ENCODE measurements at places on chromosomes 6 and 20.

DNA sequence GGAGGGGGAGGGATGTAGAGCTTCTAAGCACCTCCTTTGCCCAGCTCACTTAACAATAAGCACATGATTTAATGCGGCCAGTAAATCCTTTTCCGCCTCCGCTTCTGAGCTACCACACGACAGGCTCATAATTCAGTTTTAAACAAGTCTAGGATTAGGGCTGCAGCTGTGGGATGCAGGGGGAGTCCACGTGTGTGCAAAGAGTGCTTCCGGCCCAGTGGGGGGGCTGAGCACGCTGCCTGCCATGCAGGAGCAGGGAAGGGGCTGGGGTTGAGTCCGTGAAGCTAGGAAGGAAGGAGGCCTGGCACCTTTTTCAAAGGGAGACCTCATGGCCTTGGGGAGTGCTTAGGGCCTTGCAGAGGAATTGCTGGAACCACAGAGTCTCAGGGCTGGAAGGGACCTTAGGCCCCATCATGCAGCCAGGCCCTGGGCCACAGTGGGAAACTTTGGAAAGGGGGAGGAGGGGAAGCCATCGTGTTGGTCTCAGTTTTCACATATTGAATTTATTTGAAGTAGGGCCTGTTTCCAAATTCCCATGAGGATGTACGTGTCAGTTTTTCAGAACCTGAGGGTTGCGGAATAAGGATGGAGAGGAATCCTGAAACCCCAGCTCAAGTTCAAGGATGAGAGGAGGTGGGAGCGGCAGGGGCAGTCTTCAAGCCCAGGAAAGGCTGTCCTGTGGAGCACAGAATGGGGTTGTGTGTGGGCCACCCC, 96.1 kb downstream of the VEGFA start:
- DNase-seq: no peak

DNA sequence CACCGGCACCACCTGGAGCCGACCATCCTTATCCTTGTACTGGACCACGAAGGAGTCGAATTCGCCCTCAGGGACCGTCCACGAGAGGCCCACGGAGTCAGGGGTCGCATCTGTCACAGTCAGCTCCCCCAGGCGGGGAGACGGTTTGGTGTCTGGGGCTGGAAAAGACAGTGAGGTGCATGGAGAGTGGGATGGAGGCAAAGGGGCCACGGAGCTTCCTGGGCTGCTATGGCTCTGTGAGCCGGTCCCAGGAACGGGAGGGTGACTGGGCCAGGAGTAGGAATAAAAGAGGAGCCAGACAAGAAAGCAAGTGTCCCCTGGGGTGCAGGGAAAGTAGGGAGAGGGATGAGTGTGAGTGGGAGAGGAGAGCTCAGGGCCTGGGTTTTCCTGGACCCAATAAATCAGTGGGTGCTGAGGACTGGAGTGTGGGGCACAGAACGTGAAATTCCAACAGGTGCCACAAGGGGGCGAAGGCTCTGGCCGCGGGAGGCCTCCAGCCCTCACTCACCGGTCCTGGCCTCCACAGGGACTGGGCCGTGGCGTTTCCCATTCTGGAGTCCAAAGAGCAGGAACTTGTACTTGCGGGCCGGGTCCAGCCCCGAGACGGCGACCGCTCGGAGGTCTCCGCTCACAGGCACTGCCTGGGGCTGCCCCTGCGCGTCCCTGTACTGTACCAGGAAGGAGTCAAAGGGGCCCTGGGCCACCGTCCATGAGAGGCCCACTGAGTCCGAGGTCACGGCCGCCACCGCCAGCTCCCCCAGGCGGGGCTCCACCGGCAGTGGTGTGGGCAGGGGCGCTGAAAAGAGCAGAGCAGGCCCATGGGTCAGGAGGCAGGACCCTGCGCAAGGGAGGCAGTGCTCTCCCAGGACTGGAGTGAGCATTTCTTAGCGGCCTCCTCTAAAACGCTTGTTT, 9.9 kb downstream of the CYP21A2 start:
- peak; percentile 7 for DNase-seq

DNA sequence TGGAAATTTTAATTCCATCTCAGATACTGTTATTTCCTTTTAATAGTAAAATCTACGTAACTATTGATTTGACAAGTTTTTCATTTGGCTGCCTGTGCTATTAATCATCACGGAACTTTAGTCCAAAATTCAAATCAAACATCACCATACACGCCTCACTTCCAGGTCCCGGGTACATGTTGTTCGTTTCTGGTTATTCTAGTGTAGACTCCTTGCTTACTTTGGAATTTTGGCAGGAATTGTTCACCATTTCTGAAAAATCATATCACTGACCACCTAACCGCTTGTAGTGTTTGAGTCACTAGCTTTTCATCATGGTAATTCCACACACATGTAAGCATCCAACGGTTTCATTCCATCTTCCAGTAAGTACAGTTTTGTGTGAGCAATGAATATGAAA, 98.0 kb upstream of the NHSL1 start:
- DNase-seq: no peak

GRCh38 chr6:47741807-47742206, 40.0 kb upstream of the OPN5 start:
- DNase-seq: no peak

DNA sequence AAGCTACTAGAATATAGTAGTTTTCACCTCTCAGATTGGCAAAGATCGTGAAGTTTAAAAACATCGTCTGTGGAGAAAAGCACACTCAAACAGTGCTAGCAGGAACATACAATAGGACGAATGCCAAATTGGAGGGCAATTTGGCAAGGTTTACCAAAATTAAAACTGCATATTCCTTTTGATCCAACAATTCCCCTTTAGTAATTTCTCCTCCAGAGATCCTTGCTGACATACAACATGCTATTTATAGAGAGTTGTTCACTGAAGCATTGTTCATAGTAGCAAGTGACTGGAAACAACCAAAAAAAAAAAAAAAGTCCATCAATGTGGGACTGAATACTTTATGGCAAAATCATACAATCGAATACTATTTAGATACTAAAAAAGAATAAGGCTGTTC, 202.2 kb downstream of the ATXN1 start:
- no peak for DNase-seq

DNA sequence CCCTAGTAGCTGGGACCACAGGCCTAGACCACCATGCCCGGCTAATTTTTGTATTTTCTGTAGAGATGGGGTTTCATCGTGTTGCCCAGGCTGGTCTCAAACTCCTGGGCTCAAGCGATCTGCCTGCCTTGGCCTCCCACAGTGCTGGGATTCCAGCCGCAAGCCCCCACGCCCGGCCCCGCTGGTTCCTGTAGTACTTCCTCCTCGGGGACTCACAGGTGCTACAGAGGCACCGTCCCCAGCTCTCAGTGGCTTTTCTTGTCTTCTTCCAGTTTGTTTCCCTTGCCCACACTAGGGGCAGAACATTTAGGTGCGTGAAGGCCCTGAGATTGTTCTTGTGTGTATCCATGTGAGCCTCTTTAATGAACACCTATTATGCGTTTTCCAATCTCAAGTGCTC, 773 bp upstream of the ZBP1 start:
- DNase-seq: no peak

DNA sequence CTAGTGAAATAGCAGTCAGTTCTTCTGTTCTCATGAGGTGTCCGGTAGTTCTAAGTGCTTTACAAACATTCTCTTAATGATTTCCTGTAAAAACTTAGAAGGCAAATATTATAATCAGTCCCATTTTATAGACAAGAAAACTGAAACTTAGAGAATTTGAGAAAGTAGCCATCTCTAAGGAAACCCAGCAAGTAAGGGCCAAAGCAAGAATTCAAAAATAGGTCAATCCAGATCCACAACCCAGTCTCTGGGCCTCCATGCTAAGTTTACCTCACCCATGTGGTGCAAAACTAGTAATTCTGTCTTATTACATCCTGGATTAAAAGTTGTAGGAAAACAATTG, 27.6 kb upstream of the ASXL1 start:
- DNase-seq: no peak

GRCh38 chr6:157486572-157486971, 105.6 kb downstream of the ZDHHC14 start:
- no peak for DNase-seq

DNA sequence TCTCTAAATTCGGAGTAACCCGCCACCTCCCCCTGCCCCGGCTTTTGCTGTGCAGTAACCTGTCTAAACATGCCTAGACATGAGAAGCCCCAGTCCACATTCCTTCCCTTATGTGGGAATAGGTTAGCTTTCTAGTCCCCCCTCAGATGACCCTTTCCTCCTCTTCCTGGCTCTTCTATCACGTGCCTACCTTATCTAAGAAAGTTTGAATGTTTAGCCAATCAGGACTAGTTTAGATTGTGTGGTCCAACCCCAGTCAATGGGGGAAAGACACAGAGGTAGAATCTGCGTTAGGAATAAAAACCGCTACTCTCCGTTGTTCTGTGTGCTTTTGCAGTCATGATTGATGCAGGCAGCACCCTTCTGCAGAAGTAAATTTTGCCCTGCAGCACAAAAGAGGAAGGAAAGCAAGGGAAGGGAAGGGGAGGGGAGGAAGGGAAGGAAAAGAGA, 69.0 kb upstream of the CD93 start:
- DNase-seq: no peak

DNA sequence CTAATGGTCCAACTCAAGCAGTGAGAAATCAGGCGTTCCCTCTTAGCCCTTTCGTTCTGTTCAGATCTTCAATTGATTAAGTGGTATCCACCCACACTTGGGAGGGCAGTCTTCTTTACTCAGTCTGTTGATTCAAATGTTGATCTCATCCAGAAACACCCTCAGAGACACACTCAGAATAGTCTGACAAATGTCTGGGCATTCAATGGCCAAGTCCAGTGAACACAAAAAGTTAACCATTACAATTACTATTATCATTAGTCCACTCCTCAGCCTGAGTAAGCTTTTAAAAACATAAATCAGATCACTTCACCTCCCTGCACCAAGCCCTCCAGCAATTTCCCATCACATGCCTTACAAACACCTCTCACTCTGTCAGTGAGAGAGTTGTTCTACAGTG, 423.2 kb downstream of the RFPL4B start:
- DNase-seq: no peak

GRCh38 chr6:1614448-1615150, 4.9 kb downstream of the FOXC1 start:
- no peak for DNase-seq

DNA sequence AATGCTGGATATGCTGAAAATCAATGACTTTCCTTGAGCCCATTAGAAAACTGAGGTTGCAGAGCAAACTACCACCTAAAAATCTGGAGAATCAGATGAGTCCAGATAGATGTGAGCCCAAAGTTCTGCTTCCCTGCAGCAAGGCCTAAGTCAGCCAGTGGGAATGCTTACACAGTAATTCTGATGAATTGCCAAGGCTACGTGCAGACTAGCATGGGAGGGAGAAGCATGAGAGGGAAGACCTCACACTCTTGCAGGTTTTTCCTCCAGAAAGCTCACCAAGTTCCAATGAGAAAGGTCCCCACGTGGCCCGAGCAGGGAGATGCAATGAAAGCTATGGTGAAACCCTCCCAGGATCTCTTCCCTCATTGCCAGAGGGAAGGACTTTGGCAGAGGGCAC, 104.8 kb upstream of the SIRPA start:
- no peak for DNase-seq

DNA sequence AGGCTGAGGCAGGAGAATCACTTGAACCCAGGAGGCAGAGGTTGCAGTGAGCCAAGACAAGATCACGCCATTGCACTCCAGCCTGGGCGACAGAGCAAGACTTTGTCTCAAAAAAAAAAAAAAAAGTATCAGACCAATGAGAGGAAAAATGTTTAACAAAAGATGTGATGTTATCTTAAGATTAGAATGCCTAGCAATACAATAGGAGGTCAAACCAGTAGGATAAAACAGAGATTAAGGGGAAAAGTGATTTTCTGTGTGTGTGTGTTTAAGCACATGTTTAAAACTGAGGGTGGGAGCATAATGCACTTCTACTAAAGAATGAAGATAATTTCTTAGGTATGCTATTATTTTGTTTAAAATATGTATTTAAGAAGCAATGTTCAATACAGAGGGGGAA, 17.9 kb downstream of the COL19A1 start:
- DNase-seq: no peak

GRCh38 chr6:81456416-81456815, 296.1 kb downstream of the TENT5A start:
- no peak for DNase-seq

GRCh38 chr20:31863296-31864085, 6.8 kb downstream of the DUSP15 start:
- DNase-seq: no peak

GRCh38 chr20:24676353-24676977, 207.0 kb downstream of the SYNDIG1 start:
- no peak for DNase-seq

DNA sequence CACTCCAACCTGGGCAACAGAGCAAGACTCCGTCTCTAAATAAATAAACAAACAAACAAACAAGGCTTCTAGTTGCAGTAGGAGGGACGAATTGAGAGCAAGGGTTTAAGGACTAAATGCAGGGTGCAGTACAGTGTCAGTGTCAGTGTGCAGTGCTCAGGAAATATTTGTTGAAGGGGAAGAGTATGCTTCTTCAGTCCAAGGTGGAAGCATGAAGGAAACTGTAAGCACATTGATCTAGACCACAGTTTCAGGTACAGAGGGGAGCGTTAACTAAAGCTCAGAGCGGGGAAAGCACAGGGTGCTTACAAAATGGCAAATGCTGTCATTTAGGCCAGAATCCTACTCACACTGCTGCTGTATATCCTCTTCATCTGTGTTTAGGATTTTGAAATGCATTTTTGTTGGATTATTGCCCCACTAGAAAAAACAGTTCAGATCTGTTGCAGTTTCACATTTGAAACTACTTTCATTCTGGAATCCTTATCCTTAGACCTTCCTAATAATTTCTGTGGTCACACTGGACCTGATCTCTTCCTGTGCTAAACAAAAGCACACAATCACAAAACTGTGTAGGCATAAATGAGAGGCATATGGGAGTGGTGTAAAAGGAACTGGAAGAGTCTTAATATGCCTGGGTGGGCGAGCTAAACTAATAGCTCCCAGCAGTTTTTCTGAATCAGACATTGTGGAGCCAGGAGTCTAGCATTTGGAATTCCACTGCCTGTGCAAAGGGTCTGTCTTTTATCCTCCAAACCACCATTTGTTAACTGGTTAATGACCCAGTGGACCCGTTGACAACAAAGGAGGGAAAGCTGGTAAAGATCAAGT, 41.4 kb downstream of the CBFA2T2 start:
- no peak for DNase-seq

DNA sequence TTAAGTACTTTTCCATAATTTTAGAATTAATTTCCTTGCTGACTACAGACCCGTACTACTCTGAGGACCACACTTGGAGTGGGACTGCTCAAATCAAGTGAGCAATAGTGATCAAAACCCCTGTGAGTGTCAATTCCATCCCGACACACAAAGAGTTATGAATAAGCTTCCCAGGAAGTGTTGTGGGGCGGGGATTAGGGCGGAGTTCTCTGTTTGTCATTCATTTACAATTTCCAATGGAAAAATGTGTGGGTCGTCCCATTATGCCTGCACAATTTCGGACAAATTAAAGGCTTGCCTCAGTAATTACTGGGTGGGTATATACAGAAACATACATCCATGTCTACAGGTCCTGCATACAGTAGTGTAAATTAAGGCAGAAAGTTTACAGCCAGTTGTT, 84.2 kb downstream of the ISM1 start:
- DNase-seq: no peak

Data from nucleus accumbens (tissue), 56 donors.